ENCODE measurements at places on chromosomes 1 and 21.
A peak's percentile ranks its signal among the peaks of the same experiment; 100 is the strongest.

GRCh38 chr1:56993475-56993874 lies 27.7 kb upstream of the C8B start:
- DNase-seq = no peak

GRCh38 chr1:75208862-75209261 lies 74.7 kb downstream of the LHX8 start:
- no peak for DNase-seq

DNA sequence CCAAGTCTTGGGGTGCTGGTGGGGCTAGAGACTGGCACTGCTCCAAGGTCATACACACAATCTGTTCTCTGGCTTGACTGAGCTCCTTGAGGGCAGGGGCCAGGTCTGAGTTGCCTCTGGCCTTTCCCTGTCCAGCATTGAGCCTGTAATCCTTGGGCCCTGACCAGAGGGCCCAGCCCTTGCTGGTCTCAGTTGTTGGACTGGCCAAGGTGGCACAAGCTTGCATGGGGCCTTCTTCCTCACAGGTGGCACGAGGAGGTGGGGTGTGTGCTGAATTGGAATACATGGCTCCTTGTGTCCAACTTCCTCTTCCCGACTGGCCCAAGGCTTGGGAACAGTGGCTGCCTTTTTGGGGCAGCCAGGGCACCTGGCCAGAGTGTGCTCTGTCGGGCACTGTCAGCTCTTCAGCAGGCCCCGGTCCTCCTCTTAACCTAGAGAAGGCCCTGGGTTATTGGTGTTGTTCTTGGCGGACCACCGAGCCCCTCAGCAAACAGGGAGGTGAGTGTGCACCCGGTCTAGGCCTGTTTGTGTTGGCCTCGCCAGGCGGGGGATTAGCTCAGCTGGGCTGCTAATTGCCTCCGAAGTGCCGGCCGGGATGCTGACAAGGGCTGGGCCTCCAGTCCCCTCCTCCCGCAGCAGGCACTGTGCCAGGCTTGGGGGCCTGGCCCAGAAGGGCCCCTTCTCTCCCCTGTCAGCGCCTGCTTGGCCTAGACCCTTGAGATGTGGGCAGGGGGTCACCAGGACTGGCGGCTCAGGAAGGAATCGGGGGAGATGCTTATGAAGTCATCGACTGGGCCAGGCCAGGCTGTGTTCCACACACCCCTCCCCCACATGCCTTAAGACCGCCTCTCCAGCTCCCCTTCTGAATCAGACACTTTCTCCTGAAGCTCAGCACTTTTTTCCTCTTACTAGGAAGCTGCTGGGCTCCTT lies 28.5 kb downstream of the WNT4 start:
- DNase-seq = no peak

GRCh38 chr1:27301582-27302199 lies 20.3 kb upstream of the TMEM222 start:
- DNase-seq = no peak

GRCh38 chr1:29744684-29745490 lies 508.6 kb downstream of the PTPRU start:
- DNase-seq = no peak

GRCh38 chr1:16174261-16174868 lies 18.5 kb upstream of the EPHA2 start:
- no peak for DNase-seq

- no peak for DNase-seq
Observed at GRCh38 chr1:93672069-93672468, 9.6 kb downstream of the BCAR3 start.

- no peak for DNase-seq
Observed at GRCh38 chr1:167964646-167965045, 27.8 kb upstream of the MPC2 start.

DNA sequence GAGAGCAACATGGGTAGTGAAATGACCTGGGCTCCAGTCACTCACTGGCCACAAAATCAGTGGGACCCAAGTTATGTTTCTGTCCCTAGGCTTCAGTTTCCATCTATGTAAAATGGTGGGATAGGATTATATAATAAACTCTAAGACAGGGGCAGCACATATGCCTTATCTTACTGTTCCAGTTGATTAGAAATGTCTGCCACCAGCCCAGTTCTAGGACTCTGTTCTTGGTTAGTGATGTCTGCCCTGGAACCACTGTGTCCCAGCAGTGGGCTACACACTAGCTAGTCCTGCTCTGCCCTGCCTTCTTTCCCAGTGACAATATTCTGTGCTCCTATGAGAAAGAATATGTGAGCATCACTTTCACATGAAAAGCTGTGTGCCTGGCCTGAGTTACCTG lies 138.3 kb downstream of the PCNX2 start:
- DNase-seq = no peak

GRCh38 chr1:102470767-102471166 lies 474.0 kb upstream of the OLFM3 start:
- no peak for DNase-seq

GRCh38 chr1:53552146-53552861 lies 93.1 kb downstream of the DMRTB1 start:
- no peak for DNase-seq

DNA sequence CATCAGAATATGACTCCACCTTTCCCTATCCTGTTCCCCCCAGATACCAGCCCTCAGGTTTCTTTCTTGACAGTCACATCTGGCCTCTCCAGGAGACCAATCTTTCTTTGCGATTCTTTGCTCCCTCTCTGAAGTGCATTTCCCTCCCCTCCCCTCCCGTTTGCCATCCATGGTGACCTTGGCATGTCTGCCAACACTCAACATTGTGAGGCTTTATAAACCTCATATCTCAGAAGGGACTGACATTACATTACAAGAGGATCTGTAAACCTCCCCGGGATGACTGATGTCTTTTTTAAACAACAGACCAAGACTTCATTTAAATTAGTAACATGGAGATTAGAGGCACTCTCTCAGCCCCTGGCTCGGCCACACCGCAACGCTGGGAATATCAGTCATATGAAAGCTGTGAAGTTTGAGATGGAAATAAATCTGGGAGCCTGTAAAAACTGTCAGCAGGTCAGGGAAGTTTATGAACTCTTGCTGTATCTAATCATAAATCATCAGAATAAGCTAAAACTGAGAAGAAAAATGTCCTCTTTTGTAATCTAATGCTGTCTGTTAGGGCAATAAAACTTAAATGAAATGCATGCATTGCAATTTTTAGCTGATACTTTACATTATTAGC lies 401.7 kb upstream of the PROX1 start:
- no peak for DNase-seq

DNA sequence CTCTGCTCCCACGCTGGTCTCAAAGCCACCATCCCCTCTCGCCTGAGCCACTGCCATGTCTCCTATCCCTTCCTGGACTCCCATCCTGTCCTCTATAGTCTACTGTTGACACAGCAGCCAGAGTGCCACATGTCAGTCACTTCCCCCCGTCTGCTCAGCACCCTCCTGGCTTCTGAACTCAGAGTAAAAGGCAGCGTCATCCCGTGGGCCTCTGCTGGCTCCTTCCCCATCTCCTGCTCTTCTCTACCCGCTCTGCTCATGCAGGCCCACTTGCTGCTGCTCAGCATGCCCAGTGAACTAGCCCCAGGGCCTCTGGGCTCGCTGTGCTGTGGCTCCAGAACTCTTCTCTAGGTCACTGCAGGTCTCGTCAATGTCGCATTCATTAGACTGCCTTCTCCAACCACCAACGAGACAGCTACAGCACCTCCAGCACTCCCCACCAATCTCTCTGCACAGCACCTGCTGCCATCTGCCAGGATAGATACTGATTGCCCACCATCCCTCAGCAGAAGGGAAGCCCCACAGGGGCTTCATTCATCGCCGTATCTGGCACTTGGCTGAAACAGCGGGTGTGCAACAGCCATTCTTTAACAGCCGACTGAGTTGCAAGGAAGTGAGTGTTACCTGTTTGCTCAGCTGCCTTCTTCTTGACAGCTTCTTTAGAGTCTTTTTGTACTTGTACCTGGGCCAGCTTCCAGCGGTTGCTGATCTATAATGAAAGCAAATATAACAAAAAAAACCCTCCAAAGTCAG lies 11.8 kb upstream of the SRM start:
- no peak for DNase-seq

DNA sequence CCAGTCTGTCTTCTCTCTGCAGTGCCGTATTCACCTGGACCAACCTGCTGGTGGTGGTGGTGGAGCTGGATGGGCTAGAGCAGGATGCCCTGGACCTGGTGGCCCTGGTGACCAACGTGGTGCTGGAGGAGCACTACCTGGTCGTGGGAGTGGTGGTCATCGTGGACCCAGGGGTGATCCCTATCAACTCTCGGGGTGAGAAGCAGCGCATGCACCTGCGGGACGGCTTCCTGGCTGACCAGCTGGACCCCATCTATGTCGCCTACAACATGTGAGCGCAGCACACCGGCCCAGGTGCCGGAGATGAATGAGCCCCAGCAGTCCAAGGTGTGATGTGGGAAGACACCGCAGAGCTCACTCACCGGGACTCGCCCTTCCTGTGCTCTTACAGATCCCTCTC lies 37.5 kb downstream of the S100B start:
- DNase-seq = no peak

DNA sequence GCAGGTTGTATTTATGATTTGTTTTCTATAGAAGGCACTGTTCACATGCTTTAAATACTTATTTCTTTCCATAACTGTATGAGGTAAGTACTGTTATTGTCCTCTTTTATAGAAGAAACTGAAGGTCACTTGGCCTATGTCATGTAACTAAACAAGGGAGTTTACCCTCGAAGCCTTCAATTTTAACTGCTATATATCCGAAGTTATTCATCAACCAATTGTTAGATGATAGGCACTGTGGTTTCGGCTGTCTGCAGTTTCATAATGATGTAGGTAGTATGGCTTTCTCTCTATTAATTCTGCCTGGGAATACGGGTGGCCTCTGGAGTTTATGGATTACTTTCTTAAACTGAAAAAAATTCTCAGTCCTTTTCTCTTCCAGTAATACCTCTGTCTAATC lies 413.3 kb upstream of the ADGRL2 start:
- DNase-seq = no peak

- DNase-seq = peak; percentile 2
Observed at GRCh38 chr1:147171399-147172167, 687 bp downstream of the PRKAB2 start.

- DNase-seq = peak; percentile 16
Observed at GRCh38 chr1:166974647-166975345, 544 bp downstream of the ILDR2 start.

All from CD4-positive, alpha-beta T cell treated with Interleukin-17A for 1 hour (primary cell).